ENCODE measurements at places on chromosomes 7 and 10. TPM values are rescaled to one million over a fixed set of nuclear protein-coding genes. Genes with fewer than 3 reads are reported as not detected.

Gene SLC39A12
- not detected for total RNA-seq

DNA sequence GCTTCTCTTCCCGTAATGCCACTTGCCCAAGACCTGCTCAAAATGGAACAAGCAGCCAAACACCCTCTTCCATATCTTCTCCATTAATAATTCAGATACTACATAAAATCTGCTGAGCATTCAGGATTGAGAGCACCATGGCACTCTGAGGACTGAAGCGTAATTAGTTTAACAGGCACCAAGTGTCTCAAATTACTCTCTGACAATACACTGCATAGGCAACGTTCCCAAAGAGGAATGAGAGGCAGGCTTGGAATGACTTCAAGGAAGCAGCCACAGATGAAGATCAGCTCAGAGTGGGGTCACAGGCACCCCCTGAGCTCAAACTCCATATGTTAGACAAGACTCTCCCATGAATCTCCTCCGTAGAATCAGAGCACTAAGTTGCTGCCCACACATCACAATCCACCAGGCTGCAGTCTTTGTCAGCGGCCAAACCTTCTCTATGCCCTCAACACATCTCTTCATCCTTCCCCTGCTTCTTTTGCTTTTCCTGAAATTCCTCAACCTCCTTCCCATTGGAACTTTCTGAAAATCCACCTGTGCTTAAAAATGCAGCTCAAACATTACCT lies 4.7 kb upstream of the ABLIM1 start:
- DNase-seq: no peak

Gene MRLN
- not detected for total RNA-seq

Gene ZNF33B
- 47.2 TPM for total RNA-seq

DNA sequence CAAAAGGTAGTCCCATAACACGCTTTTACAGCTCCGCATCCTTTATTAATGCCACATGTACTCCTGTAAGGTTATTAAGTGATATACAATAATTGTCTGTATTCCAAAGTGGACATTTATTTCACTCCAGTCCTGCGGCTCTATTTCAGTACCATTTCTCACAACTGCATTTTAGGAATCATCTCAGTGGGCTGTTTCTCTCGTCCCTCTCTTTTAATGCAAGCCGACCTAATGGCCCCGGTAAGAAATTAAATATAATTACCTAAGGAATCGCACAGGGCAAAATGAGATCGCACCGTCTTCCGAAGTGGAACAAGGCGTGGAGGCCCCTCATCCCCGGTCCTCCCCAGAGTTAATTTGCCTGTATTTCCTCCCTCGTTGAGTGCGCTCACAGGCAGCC lies 216.5 kb downstream of the RAB11FIP2 start:
- DNase-seq: no peak

- no peak for DNase-seq
These were observed 11.5 kb upstream of the MALSU1 start for GRCh38 chr7:23287612-23288011.

DNA sequence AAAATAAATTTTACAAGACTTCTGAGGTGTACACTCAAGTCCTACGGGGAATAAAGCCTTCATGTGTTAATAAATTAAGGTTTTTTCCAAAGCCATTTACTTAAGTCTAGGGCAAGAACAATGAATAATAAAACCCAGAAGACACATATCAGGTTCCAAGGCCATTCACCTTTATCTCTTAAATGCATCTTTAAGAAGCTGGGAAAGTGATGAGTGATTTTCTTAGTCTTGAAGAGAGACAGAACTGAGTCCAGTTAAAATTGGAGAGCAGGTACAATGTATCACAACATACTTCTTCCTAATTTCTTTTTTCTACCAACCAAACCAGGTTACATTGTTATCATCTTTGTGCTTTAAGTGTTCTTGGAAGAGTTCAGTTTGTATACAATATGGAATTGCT lies 189.5 kb downstream of the RAPGEF5 start:
- DNase-seq: no peak

GRCh38 chr7:25567430-25567829 lies 339.1 kb upstream of the NPVF start:
- DNase-seq: no peak

- no peak for DNase-seq
These were observed 5.3 kb downstream of the CPA1 start for GRCh38 chr7:130385600-130386066.

DNA sequence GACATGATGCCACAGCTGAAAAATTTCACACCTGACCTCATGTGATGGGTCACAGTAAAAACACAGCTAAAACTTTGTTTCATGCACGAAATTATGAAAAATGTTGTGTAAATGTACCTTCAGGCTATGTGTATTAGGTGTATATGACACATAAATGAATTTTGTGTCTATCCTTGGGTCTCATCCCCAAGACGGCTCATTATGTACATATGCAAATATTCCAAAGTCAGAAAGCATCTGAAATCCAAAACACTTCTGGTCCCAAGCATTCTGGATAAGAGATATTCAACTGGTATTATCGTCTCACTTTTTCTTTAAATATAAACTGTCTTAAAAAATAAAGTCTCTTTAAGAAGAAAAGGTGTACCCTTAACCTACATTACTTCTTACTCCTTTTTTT lies 145.4 kb downstream of the ATXN7L1 start:
- no peak for DNase-seq

DNA sequence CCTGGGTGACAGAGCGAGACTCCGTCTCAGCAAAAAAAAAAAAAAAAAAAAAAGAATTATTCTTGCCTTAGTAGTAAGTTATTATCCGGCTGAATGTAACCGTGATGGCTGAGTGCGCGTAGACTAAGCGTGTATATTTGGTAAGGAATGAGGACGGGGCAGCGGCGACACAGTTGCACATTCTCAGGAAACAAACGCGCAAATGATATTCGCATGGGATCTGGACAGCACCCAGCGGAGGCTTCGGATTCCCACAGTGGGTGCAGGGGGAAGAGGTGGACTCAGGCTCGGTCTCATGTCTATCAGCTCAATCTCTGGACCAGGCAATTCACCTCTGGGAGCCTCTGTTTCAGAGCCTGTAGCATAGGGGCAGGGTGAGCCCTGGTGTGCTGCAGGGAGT lies 29.1 kb downstream of the PAPOLB start:
- DNase-seq: no peak

GRCh38 chr7:17126413-17127268 lies 171.8 kb upstream of the AHR start:
- DNase-seq: no peak

Gene SMO
- total RNA-seq: 15.8 TPM

DNA sequence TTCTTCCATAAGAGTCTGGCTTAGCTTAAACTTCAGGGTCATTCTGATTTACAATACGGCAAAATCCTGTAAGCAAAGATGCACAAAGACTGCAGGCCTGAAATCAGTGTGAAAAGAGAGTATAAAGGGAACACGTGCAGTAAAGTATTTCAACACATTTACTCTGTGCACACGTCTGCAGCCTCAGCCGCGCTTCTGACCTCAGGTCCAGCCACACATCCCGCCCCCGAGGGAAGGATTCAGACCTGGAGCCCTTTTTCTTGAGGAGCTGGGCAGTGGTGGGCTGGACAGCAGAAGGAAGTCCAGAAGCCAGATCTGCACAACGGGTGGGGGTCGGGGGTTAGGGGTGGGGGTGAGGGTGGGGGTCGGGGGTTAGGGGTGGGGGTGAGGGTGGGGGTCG lies 58.9 kb upstream of the FAM20C start:
- DNase-seq: no peak

Gene AKR1C3
- 553 TPM for total RNA-seq

GRCh38 chr7:97081521-97082300 lies 35.8 kb upstream of the SDHAF3 start:
- no peak for DNase-seq

DNA sequence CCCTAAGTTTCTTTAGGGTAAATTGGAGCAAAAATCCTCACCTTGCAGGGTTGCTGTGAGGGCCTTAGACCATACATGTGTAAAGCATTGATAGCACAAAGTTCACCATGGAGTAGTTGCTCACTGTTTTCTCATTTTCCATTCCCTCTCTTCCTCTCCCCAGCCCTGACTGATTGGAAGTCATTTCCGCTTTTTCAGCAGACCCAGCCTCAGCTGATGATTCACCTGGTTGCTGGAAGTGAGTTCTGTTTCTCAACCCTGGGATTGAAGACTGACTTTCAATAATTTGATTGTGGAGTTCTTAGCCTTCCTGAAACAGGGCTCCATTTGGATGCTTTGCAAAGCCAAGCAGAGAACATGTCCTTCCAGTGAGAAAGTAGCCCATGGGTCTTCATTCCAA lies 107.0 kb downstream of the PLXNA4 start:
- no peak for DNase-seq

- DNase-seq: no peak
These were observed 80.1 kb upstream of the LRRC17 start for GRCh38 chr7:102832674-102833073.

Gene IL6
- total RNA-seq: 0.52 TPM

- DNase-seq: no peak
These were observed 43.0 kb upstream of the LEP start for GRCh38 chr7:128197989-128198580.

Gene FFAR4
- 6.1 TPM for total RNA-seq

DNA sequence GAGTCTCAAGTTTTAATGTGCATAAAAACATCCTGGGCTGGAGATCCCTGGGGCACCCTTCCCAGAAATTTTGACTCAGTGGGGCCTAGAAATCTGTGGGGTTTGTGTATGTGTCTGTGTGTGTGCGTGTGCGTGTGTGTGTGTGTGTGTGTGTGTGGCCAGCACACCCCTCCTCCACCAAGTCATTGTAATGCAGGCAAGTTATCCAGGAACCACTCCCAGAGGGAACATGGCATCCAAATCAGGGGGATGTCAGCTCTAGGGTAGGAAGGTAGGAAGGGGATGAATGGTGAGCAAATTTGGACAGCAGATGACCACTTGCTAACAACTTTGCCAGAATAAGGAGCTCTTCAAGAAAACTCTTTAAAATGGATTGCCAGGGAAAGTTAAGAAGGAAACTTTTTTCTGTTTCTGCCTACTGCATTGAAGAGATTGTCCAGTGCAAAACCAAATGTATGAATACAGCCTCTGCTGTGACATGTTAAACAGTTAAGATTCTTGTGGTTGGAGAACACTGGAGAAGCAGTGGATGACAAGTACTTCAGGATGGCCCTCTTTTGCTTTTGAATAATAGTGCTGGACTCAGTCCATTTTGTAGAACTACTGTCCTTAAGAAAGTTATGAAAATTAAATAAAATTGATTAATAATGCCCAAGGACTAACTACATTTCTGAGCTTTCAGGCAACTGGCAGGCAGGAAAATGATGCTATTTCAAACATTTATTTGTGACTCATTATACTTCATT lies 12.3 kb downstream of the STAMBPL1 start:
- DNase-seq: no peak

DNA sequence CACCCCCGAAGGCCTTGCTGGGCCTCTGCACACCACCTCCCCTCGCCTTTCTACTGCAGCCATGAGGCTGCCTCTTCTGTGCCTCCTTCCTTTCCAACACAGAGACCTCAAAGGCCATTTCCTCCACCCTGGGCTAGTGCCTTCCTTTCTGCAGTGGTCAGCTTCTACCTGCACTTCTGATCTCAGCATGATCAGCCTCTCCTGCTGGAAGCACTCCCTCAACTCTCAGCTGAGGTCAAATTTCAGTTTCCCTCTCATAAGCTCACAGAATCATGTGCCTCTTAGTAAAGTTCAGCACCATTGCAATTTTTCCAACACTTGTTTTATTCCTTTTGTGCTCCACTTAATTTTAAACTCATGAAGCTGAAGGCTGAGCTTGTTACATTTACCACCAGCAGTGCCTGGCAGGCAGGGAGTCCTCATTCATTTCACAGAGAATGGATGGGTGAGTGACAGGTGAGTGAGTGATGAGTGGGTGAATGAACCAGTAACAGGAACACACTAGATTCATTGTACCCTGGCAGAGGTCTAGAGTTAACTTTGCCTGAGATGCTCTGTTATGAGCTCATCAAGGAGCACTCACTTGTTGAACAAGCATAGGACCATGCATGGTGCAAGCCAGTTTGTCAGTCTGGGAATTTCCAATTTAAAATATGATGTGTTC lies 124.0 kb upstream of the PRSS58 start:
- no peak for DNase-seq

Gene PTF1A
- total RNA-seq: not detected

- no peak for DNase-seq
These were observed 9.5 kb upstream of the TSGA13 start for GRCh38 chr7:130695840-130696239.

All from mucosa of gallbladder (tissue), 1 donor.